Endothelial cell of umbilical vein (primary cell): ENCODE measurements at places on chromosomes 1 and 21. TPM values are rescaled to one million over a fixed set of nuclear protein-coding genes. Genes with fewer than 3 reads are reported as not detected.

HSD11B1 gene
- not detected in 2 replicates for polyA plus RNA-seq

DNA sequence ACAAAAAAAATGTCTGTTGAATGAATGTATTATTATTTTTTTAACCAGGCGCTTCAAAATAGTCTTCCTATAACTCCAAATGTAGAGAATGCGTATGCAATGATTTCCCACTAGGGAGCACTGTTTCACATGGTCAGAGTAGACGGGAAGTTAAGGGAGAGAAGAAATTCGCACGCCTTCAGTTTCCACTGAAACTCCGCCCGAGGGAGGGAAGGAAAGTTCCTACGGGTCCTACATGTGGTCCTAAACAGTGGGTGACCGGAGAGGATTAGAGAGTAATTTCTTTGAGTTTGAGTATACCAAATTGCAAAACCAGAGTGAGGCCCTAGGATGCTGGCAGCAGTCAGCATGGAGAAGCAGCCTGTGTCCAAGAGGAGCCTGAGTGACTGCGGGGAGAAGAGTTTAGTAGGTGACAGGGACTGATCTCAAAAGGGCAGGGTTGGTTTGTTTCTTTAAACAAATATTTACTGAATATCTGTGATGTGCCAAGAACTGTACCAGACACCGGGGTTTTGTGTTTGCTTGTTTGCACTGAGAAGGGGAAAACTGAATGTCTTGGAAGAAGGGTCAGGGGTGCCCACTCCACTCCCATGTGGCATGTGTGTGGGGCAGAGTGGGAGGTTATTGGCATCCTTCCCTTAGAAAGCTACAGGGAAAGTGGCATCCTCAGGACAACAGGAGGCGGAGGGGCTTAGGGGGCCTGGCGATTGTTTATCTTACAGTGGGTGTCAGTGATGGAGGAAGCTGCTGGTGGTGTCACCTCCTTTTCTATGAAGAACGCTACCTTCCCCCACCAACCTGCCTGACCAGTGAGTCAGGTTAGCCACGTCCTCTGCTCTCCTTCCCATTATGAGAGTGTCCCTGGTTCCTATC, 22.8 kb downstream of the RNU5D-1 start:
- peak; percentile 61 for DNase-seq

BTBD19 gene
- 97.9 and 115 TPM in 2 replicates for polyA plus RNA-seq

DNA sequence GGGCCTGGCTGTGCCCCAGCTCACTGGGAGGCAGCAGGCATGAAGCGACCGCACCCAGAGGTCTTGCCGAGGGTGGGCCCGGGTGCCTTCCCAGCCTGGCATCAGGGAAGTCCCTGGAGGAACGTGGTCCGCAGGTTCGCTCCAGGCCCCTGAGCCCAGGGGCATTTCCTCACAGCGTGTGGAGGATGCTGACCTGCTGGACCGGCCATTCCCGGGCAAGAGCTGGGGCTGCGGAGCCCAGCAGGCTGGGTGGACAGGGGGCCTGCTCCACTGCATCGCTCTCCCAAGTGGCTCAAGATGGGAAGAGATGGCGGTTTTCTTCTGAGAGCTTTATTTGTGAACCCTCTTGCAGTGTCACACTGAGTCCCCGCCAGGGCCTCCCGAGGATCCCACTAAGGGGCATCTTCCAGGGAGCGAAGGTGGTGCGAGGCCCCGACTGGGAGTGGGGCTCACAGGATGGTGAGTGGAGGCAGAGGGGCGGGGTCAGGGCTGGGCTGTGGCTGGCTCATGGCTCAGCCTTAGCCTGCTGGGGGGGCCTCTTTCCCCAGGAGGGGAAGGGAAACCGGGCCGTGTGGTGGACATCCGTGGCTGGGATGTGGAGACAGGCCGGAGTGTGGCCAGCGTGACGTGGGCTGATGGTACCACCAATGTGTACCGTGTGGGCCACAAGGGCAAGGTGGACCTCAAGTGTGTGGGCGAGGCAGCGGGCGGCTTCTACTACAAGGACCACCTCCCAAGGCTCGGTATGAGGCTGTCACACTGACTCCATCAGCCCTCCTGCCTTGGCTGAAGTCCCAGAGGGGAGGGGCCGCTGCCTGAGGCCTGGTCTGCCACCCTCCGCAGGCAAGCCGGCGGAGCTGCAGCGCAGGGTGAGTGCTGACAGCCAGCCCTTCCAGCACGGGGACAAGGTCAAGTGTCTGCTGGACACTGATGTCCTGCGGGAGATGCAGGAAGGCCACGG, 7.2 kb upstream of the MMP23B start:
- no peak for DNase-seq

DNA sequence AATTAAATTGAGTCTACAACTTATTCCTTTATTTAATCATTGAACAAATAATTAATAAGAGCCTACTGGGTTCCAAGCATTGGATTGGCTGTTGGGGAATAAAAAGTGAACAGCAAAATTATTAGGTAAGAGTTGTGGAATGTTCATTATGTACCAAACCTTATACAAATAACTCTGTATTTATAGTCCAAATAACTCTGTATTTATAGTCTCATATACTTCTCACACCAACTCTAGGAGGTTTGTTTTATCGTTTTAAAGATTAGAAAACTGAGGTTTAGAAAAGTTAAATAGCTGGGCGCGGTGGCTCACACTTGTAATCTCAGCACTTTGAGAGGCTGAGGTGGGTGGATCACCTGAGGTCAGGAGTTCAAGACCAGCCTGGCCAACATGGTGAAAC, 40.6 kb downstream of the RGS2 start:
- no peak for DNase-seq

DNA sequence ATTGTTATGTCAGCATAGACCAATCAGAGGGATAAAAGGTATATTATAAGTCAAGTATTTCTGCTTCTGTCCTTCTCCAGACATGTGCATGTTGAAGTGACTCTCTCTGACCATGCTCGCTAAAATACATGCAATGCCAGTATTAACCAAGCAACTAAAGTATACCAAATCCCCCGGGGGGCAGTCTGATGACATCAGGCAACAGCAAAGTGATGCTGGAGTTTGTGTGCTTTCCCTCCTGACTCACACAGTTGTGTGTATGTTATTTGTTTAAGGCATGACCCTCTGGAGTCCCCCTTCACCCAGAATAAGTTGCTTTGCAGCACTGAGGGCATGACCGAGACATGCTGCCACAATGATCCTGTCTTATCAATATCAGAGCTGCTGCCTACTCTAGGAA, 2.1 kb downstream of the BRINP2 start:
- no peak for DNase-seq

RPS6KA1 gene
- 6.7 and 7.2 TPM in 2 replicates for polyA plus RNA-seq

GRCh38 chr1:175569117-175569743, 174.2 kb downstream of the TNR start:
- no peak for DNase-seq

DNA sequence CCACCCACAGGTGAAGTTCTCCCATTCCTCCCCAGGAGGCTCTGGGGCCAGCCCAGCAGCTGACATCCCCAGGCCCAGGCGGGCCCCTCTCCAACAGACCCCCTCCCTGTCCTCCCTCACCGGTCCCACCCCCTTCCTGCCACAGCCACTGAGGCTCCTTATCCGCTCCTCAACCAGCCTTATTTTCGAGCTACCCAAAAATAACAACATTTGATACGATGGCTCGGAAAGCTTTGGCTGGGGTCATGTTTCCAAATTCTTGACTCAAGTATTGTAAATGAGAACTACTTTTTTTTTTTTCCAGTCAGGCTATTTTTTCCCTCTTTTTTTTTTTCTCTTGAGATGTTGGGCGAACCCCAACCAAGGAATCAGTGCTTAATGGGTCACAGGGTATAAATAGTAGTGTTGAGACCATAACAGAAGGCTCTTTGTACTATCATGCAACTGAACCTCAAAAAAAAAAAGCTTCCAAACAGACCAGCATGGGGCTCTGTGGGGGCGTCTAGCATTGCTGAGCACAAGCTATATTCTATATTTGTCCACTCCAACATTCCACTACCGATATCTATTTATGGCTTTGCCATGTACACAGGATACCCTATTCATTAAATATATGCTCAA, 27.2 kb downstream of the IRF2BP2 start:
- no peak for DNase-seq

GRCh38 chr1:166814611-166815010, 24.7 kb upstream of the POGK start:
- DNase-seq = no peak

DNA sequence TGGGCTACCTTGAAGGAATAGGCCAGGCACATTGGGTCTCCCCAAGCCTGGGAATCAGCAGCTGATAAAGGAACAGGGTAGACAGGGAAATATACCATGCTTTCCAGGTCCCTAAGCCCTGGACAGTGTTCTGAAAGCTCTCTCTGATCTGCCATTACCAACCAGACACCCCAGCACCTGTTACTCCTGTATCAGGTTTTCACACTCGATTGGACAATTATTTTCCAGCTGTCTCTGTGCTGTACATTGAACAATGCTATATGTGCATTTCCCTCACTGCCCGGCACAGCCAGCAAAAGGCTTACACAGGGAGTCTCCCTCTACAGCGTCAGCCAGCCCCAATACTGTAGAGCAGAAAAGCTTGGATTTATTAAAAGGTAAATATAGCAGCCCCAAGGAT, 4.7 kb downstream of the CFAP45 start:
- no peak for DNase-seq

- DNase-seq = no peak
These were observed 9.2 kb upstream of the PEF1 start for GRCh38 chr1:31653717-31654473.

GRCh38 chr1:17233675-17234320, 15.1 kb upstream of the PADI3 start:
- DNase-seq = peak; percentile 73
